Occipital lobe (tissue), 3 donors: ENCODE measurements at places on chromosomes 16 and 17. TPM values are rescaled to one million over a fixed set of nuclear protein-coding genes. Genes with fewer than 3 reads are reported as not detected.

KRTAP4-4 gene
- total RNA-seq = not detected

MT2A gene
- total RNA-seq = 2.3 TPM

CYGB gene
- total RNA-seq = 1.2 TPM

MPP2 gene
- 14.2 TPM for total RNA-seq

GAS2L2 gene
- total RNA-seq = 0.16 TPM

MPP3 gene
- total RNA-seq = 27.1 TPM
